BJ (cell line): ENCODE measurements at places on chromosomes 13 and 19.
A peak's percentile ranks its signal among the peaks of the same experiment; 100 is the strongest.

GRCh38 chr19:15550929-15551292 is 42.6 kb downstream of the CYP4F22 start:
- no peak for DNase-seq

- no peak for DNase-seq
Measured at GRCh38 chr19:50207730-50208129, 4.3 kb downstream of the MYH14 start.

DNA sequence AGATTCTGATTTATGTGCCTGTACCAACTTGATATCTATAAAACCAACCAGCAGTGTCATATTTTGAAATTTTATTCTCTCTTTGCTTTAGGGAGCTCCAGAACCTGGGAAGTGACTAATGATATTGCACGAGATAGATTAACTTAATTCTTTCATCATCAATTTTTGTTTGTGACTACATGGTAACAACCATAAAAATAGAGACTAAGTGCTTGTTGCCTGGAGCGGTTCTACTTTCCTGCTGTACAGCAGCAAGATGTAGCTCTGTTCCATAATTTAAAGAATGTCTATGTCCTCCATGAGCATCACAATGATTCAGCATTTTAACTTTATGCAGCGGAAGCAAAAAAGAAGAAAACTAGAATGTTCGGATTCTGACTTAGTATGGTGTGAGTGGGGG is 275.6 kb downstream of the KLF5 start:
- DNase-seq = peak; percentile 37

DNA sequence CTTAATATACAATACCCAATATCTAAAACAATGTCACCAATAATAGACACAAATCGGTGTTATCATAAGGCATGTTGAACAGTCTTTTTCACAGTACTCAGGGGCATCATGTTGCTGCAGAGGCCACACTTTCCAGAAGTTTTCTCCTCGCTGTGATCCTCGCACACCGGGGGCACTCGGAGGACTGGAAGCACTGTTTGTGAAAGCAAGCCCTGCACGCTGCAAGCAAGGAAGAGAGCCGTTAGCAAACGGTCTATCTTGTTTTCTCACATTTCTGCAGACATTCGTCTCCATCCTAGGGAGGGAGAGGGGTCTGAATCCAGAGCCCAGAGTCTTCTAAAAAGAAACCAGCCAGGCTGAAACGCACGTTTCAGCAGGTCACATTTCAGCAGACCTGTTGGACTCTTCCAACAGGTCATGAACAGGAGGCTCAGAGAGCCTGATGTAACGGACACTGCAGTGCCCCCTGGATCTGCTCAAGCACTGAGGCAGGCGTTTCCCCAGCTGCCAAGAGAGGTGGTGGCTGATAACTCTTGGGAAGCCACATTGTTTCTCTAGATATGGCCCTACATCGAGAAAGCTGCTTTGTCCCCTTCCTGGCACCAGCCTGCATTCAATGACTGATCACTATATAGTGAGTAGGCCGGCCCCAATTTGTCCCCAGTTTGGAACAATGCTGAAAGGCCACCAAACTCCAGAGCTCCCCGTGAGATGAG is 43.6 kb downstream of the RUBCNL start:
- DNase-seq = no peak

DNA sequence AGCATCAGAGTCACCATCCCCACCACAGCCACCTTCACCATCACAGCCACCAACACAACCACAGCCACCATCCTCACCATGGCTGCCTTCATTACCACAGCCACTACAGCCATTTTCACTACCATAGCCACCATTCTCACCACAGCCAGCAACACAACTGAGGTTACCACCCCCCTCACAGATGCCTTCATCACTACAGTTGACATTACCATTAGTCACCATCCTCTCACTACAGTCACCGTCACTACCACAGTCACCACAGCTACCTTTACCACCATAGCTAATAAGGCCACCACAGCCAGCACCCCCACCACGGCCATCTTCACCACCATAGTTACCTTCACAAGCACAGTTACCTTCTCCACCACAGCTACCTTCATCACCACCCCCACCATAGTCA is 269.6 kb downstream of the DNAJC15 start:
- no peak for DNase-seq

GRCh38 chr13:24184265-24184841 is 23.8 kb downstream of the SPATA13 start:
- DNase-seq = no peak

- DNase-seq = no peak
Measured at GRCh38 chr13:48804821-48805601, 151.3 kb downstream of the CYSLTR2 start.

GRCh38 chr13:111046590-111047141 is 68.4 kb upstream of the ARHGEF7 start:
- DNase-seq = no peak
